Activated CD4-positive, alpha-beta T cell treated with anti-CD3 and anti-CD28 coated beads for 24 hours (primary cell): ENCODE measurements at places on chromosomes 2 and 18.
A peak's percentile ranks its signal among the peaks of the same experiment; 100 is the strongest.

DNA sequence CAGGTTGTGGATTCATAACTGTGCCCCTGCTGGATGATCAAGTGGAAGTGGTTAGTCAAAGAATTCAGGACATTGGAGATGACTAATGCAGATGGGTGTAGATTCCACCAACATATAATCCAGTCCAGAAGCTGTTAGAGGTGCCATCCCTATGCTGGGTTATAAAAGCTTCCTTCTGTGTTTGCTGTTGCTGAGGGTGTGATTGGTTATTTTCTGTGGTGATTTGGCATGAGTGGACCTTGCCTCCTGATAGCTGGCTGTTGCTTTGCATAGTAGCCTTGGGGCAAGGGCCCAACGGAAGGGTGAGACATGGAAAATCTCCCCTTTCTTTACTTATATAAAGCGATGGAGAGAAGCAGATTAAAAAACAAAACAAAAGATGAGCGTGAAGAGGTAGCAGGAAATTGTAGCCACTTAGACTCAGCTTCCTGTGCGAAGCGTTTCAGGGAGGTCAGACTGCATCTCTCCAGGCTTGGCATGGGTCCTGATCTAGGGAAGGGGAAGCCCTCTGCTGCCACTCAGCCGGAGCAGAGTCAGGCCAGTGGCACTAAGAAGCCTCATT, 190.4 kb downstream of the FMNL2 start:
- DNase-seq: no peak

DNA sequence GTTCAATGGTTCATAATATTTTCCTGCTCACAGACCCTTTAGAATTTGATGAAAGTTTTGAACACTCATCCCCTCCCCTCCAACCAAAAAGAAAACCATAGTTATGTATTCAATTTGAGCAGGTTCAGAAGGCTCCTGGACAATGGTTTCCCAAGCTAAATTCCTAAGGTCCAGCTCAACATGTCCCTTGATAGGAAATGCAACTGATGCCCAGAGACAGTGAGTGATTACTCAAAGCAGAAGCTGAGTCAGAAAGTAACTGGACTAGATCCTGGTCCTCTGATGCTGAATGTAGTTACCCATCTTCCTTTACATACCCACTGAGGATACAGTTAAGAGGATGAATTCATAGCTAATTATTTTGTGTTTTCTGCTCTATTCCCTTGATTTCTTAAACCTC, 218.9 kb upstream of the NCKAP5 start:
- no peak for DNase-seq

- no peak for DNase-seq
Observed at GRCh38 chr2:9377461-9378097, 45.7 kb downstream of the ITGB1BP1 start.

DNA sequence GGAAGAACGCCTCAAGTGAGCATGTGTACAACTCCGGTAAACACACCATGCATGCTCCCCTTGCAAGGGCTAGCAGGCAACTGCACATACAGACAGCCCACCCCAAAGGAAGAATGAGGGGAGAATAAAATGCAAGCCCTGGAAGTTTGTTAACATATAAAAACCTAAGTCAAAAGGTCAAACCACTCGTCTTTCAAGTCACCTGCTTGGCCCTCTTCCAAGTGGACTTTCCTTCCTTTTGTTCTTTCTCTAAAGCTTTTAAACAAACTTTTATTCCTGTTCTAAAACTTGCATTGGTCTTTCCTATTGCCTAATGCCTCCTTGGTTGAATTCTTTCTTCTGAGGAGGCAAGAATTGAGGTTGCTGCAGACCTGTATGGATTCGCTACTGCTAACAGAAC, 5.2 kb upstream of the RPIA start:
- no peak for DNase-seq

- no peak for DNase-seq
Observed at GRCh38 chr2:199457147-199458008, at the start of gene SATB2. TSS of gene SATB2 (minus strand) at chr2:199457939. CDS start at chr2:199456037, 1,902 bp downstream.

- no peak for DNase-seq
Observed at GRCh38 chr2:48122166-48122565, 215.9 kb upstream of the FBXO11 start.

- DNase-seq: no peak
Observed at GRCh38 chr2:190528521-190529001, 6.0 kb downstream of the NEMP2 start.

DNA sequence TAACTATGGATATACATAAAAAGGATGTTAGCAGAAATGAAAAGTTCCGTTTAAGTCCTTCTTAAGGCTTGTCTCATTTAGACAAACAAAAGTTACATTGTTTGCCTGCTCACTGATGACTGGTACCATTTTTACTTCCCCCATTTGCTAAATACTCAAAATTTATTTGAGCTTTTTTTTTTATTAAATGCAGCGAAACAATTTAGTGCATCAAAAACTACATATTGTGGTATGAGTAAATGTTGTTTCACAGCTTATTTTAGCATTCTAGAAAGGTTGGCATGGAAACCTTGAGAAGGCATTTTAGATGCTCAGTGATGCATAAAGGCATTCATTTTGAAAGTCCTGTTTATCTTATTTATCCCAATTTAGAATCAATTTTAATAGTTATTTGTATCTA, 100.0 kb downstream of the MAP2 start:
- DNase-seq: no peak

DNA sequence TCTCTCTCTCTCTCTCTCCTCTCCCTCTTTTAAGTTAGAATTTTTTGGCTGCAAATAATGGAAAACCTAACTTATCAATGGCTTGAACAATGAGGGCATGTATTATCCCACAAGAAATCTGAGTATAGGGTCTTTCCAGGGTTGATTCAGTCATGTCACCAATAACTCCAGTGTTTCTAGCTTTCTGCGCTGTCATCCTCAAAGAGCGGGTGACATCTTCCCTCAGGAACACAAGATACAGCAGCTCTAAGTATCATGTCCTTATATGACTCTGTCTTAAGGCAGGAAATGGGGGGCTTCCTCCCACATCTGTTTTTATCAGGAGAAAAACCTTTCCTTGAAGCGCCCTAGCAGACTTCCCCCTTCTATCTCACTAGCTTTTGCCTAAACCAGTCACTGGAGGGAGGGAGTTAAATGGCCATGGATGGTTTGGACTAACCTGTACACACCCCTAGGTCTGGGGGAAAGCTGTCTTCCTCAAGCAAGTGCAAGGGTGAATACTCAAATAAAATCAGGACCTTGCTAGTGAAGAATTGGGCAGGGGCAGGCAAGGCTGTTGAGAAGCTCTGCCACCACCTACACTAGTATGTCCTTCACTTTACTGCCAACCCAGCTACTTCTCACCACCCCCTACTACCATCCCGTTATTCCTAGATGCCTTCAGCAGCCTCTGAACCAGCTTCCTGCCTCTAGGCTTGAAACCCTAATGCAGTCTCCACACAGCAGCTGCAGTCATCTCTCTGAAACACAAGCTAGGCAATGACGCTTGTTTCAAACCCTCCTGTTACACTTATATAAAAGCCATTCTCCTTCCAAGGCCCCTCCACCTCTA, 7.5 kb upstream of the TUBA4A start:
- DNase-seq: no peak

DNA sequence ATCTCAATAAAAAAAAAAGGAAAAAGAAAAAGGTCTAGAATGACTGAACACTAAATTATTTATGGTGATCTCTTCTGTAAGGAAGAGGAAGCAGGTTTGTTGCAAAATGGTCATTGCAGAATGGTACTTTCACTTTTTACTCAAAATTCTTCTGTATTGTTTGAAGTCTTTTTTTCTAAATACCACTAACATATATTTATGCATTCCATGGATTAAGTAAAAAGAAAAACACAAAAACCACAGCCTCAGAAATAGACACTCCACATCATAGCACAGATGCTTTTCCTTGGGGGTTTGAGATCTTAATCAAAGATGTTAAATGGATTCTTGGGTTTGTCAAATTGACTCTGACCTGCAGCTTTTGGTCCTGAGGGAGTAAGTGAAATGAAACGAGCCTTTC, 47.4 kb downstream of the RHOB start:
- no peak for DNase-seq

DNA sequence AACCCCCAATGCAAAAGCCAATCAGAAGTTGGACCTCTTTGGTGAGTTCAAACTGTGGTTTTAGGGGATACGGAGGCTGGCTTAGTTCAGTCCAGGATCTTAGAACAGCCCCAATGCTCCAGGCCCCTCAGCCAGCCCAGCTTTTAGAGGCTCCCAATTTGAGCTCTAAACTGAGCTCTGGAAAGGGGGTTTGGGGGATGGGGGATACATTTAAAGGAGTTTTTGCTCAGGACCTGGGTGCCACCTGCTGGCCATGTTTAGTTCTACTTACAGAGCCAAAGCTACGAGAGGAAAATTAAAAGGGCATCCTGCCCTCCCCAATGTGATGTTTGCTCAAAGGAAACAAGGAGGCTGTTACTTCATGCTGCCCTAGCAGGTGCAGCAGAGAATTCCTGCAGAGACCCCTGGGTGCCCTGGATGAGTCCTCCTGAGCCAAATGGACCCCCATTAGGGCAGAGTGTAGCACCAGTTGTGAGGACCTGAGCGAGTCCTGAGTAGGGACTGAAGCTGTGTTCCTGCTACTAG, 15.9 kb upstream of the TMEM214 start:
- DNase-seq: peak; percentile 38
